ENCODE measurements at places on chromosomes 1 and 21. TPM values are rescaled to one million over a fixed set of nuclear protein-coding genes. Genes with fewer than 3 reads are reported as not detected.

DNA sequence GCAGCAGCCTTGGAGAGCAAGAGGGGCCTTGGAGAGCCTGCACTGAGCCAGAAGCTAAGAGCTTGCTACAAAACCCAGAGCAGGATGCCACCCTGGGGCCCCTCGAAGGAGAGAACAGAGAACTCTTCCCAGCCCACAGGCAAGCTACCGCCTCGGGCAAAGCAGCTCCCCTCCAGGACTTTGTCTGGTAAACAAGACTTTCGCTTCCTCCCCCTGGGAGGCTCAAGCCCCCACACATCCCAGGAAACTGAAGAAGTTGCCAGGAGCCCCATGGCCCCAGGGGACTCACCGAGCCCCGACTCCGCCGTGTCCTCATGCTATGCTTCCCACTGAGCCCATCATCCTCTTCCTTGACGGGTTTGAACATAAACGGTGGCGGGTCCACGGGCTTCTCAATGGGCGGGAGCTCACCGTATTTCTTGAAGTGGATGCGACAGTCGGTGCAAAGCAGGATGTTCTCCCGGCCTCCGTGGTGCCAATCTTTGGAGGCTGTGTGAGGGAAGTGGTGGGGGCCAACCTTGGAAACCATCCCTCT, 45.9 kb downstream of the SLC45A1 start:
- DNase-seq: no peak

The SELP gene
- 12.4 TPM for total RNA-seq

DNA sequence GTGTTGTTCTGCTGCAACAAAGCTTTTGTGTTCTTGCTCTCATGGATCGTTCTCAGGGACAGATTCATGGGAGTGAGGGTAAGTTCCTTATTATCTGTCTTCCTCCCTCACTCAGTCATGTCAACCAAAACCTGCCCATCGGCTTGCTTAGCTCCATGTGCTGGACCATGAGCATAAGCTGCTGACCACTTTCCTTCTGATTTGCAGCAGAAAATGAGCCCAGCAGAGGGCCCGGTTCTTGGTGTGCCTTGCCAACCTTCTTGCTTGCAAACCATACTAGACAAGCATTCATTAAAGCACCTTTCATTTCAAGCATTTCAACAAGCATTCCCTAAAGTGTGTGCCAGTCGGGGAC, 64.0 kb upstream of the COA6 start:
- no peak for DNase-seq

The FAM72B gene
- total RNA-seq: 0.68 TPM

DNA sequence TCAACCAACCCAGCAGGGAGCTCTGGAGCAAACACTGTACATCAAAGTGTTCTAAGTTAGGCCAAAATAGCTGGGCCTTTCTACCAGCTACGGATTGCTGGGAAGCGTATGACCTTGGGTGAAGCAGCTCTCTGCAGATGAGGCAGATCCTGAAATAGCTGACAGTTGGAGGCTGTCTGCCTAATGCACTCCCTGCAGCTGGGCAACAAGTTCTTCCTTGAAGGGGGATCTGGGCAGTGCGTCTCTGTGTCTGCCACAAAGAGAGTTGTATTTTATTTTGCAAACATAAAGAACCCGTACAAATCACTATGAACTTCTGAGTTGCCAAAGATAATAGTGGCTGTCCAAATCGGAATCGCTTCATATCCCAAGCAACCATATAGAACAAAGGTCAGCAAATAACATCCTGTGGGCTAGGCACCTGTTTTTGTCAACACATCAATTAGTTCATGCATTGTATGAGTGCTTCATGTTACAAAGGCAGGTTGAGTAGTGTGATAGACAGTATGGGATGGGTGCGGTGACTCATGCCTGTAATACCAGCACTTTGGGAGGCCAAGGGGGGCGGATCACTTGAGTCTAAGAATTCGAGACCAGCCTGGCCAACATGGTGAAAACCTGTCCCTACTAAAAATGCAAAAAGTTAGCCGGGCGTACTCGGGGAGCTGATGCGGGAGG, 29.1 kb upstream of the KLF17 start:
- no peak for DNase-seq

DNA sequence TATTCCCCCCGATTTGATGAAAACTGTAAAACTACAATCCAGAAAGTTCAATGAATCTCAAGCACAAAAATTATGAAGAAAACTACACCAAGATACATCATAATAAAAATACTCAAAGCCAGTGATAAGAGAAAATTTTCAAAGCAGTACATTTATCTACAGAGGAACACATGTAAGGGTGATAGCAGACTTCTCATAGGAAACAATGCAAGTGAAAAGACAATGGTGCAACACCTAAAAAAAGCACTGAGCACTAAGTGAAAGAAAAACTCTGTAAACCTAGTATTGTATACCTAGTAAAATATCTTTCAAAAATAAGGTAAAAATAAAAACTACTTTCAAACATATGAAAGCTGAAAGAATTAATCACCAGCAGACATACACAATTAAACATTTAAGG, 76.1 kb upstream of the IRF2BP2 start:
- DNase-seq: no peak

DNA sequence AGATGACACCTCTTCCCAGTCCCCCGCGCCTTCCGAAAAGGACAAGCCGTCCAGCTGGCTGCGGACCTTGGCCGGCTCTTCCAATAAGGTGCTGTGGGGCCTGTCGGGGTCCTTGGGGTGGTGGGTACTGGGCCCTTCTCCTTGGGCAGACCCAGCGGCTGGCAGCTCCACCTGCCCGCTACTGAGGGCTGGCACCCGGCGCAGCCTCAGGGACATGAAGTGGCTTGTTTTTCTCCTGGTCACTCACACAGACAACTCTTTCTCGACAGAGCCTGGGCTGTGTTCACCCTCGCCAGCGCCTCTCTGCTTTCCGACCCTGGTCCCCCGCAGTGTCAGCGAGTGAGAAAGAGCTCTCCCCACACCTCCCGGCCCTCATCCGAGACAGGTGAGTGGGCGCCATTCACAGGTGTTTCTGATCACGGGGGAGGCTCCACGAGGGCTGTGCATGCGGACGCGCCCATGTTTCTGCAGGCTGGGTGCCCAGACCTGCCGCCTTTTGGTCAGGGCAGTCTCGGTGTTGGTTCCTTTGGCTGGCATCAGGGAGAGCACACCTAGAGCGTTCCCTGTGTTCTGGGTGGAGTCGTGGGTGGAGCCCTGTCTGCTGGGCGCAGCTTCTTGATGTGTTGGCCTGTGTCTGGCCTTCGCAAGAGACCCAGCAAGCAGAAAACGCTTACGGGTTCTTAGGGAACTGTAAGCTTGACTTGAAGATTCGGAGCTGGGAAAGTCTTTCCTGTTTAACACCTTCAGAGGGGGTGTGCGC, 75.1 kb downstream of the SKI start:
- DNase-seq: no peak

- DNase-seq: no peak
Observed at GRCh38 chr1:218778257-218779126, 395.2 kb upstream of the LYPLAL1 start.

DNA sequence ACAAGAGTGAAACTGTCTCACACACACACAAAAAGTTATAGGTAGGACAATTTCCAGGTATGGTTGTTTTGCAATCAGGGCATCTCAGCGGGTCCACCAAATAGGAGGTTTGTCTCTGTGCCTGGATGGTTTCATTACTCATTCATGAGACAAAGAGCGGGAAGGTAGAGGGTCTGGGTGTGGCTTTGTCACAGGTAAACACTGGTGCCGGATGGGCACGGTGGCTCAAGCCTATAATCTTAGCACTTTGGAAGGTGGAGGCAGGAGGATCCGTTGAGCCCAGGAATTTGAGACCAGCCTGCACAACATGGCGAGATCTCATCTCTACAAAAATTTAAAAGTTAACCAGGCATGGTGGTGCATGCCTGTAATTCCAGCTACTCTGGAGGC, 16.3 kb upstream of the ERVH48-1 start:
- no peak for DNase-seq

DNA sequence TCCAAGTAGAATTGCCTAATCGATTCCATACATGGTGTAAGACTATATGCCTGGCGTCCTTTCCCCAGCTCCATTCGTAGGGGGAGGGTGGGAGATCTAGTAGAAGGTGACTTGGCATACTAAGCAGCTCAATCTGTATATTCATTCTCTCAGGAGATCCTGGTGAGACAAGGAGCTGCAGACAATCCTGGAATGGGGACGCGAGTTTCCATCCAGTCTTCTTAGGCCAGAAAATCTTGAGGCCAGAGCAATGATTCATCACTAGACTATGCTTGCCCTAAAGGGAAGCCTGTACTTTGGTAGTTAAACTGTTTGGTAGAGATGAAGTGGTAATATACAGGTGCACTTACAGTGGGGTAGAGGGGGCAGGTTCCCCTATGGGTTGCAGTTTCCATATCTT, 468.7 kb downstream of the ADGRL2 start:
- no peak for DNase-seq

- DNase-seq: no peak
Observed at GRCh38 chr1:203126151-203126865, 1.2 kb upstream of the ADORA1 start.

The ITLN1 gene
- 389 TPM for total RNA-seq

GRCh38 chr21:39282911-39283310, 30.5 kb downstream of the BRWD1 start:
- no peak for DNase-seq

The TSPAN2 gene
- total RNA-seq: 13.3 TPM

The OR2L2 gene
- not detected for total RNA-seq

DNA sequence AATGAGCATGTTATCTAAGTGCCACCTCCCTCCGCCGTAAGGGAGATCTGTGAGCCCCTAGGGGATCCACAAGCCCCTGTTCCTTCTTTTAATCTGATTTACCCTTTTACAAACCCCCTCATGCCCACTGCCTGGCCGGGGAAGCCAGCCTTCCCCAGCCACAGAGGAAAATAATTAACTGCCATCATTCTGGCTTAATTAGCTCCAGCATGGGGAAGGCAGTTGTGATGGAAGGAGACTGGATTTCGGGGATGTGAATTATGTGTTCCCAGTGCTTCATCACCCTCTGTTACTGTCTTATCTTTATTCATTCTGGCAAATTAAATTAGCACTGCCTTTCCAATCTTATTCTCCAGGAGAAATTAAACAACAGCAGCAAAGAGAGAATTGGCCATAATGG, 135.8 kb downstream of the PTPRU start:
- no peak for DNase-seq

DNA sequence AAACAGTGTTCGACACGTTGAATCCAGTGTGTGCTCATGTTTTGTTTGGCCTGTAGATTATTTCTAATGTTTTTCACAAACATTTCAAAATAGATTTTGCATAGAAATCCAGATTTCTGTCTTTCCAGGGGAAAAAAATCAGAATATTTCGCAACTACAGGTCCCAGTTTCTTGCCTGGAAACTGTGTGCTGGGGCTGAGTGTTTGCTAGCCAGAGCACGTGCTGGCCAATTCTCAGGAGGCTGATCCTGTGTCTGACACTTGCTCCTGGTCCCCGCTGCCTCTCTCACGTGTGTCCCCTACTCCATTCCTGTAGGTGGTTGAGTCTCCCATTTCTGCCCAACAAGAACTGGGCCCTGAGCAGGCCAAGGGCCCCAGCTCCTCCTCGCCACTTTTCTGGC, 2.4 kb downstream of the MAB21L3 start:
- peak; percentile 34 for DNase-seq

GRCh38 chr1:76289692-76290091, 215.1 kb downstream of the ST6GALNAC3 start:
- no peak for DNase-seq

DNA sequence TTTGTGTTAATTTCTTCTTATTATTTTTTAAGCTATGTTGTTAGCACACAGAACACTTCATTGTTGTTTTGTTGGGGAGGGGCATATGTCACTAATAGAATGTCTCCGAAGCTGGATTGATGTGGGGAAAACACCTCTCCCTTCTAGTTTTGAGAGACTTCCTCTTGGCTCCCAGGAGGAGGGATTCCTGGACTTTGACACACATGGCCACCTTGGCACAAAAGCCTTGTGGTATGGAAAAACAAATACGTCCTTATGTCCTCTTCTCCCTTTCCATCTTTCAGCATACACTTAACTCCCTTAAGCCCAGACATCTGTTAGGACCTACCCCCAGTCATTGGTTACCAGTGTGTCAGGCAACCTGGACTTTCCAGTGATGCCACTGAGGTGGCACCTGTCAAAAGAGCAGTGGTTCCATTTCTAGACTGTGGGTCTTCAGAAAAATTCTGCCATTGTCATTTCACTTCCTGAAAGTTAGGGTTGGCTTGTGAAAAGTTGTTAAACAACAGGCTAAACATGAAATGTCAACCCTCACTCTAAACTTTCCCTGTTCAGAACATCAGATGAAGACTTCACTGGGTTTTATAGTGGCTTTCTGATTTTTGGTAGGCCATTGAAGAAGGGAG, 12.5 kb upstream of the ABCB10 start:
- no peak for DNase-seq

GRCh38 chr1:67459068-67459467, 28.9 kb upstream of the SERBP1 start:
- DNase-seq: no peak

DNA sequence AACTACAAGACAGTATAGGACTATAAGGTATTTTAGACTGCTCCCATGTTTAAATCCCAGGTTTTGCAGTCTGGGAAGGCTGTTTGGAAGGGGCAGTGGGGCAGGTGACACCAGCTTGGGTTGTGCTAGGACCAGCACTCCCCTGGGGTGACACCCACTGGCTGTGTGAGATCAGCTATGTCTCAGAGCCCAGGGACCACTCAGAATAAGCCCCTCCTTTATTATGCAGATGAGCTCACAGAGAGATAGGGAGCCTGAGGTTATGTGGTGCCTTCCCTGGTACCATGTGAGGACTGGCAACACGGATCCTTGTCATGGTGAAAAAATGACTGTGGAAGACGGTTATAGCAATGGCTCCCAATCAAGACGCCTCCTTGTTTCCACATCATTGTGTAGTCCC, 71.0 kb downstream of the NENF start:
- no peak for DNase-seq

GRCh38 chr1:204085876-204086275, 13.0 kb downstream of the SOX13 start:
- no peak for DNase-seq

The IL24 gene
- not detected for total RNA-seq

DNA sequence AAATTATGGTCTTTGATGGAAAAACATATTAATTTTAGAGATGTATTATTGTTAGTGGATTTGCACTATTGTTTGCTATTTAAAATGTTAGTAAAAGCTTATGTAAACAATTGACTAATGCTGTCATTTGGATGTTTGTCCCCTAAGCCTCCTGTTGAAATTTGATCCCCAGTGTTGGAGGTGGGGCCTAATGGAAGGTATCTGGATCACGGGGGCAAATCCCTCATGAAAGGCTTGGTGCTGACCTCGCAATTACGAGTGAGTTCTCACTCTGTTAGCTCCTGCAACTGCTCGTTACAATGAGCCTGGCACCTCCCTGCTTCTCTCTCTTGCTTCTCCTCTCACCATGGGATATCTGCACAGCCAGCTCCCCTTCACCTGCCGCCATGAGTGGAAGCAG, 14.3 kb downstream of the TMEM35B start:
- no peak for DNase-seq
